ENCODE measurements at places on chromosomes 2 and 18.

GRCh38 chr2:192016265-192016664, 169.4 kb upstream of the CAVIN2 start:
- DNase-seq = no peak

- no peak for DNase-seq
Observed at GRCh38 chr18:60248336-60249330, 123.9 kb downstream of the MC4R start.

DNA sequence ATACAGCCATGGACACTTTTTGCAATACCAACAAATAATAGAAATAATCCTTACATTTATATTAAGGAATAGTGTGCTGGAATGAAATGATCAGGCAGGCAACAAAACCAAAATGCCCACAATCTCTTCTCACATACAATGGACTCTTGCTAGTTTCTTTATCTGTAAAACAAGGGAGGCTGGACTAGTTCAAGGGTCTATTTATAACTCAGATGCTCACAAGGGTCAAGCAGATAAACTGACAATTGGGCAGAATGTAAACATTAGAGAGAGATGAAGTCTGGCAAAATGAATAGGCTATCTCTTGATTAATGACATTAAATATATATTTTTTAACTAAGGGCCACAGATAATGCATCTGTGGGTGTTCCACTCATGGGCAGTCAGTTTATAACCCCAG, 11.4 kb downstream of the PPIL3 start:
- DNase-seq = no peak

- DNase-seq = no peak
Observed at GRCh38 chr2:98463551-98463971, 18.9 kb downstream of the INPP4A start.

DNA sequence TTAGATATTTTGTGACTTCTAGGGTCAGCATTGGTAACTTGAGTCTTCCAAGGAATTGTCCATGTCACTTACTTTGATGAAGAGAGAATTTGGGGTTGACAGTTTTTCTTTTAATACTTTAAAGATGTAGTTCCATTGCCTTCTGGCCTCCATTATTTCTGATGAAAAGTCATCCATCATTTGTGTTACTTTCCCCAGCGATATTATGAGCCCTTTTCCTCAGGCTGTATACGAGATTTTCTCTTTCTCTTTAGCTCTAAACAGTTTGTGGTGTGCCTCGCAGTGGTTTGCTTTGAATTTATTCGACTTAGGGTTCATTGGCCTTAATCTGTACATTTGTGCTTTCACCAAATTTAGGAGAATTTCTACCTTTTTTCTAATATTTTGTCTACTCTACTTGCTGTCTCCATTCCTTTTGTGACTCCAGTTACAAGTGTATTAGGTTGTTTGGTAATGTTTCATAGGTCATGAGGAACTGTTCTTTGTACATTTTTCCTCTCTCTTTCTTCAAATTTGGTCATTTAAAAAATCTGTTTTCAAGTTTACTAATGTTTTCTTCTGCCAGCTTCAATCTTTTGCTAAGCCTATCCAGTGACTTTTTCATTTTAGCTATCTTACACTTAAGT, 131.4 kb upstream of the OTOS start:
- DNase-seq = no peak

DNA sequence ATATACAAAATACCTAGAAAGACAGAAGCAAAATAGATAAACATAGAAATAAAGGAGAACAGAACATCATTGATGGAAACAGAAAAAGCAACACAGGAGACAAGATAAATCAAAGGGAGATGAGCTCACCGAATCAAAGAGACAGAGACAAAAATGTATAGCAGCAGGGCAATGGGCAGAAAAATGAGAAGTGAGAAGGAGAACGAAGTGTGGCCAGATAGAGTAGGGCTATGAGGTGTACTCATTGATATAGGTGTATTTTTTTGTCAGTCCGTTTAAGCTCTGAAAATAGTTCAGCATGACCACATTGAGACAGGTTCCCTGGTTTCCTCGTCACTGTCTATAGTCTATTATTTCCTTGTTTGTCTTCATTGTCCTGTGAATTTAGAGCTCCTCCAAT, 55.1 kb downstream of the SP100 start:
- no peak for DNase-seq

DNA sequence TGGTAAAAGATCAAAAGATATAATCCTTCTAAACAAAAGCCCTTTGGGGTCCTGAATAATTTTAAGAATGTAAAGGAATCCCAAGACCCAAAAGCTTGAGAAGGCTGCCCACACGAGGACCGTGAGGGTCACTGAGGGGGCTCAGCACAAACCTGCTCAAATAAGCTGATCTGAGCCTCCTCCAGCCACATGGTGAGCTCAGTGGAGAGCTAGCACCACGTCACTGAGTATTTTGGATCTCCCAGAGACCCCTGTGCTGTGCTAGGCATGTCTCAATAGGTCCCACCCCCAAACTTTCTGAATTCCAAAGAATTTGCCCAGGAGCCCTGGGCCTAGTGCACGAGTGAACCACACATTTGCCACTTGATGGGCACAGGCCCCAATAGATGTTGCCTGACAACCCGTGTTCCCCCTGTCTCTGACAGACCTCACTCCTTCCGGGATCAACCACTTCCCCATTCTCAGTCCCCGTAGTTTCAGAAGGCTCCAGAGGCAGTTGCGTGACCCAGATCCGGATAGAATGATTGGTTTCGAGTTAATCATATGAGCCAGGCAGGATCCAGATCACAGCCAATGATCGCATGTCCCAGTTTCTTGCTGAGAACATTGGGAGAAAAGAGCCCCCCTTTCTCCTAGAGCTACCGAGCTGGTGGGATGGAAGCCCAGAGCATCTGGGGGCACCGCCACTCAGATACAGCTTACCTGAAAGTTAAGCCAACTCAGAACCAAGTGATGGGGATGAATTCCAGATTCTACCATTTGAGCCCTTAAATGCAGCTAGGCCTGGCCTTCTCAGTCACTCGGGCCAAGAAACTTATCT, 203.8 kb downstream of the TNS1 start:
- no peak for DNase-seq

- no peak for DNase-seq
Observed at GRCh38 chr2:85250045-85250444, 77.7 kb downstream of the TGOLN2 start.

- DNase-seq = no peak
Observed at GRCh38 chr2:155895016-155895415, 437.5 kb downstream of the NR4A2 start.

DNA sequence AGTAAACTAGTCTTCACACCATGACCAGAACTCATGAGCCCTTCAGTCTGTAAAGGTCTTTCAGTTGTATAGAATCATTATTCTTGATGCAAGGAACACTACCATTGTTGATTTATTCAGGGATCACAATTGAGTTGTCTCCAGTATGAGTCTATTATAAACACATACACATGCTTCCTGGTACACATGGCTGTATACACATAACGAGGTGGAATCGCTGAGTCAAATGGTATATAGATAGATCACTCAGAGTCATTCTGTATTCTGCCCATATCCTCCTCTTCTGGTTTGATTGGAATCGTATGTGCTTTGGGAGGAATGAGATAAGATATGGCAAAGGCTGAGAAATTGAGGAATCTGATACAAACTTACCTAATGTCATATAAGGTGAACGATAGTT, 216.0 kb downstream of the UBE2E3 start:
- DNase-seq = no peak

DNA sequence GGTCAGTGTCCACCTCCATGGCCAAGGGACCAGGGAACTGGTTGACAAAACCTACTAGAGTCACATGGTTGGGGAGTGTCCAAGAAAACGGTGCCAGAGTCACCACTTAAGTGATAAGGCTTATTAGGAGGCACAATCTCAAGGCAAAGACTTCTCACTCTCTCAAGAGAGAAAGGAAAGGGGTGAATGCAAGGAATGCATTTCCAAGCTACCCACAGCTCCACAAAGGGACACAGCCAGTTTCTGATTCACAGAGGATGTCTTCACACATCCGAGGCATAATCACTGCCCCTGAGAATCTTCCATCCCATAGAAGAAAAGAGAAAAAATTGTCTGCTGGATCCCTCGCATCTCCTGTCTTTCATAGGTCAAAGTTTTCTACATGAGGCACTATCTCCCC, 269.3 kb downstream of the TNS1 start:
- DNase-seq = no peak

- DNase-seq = no peak
Observed at GRCh38 chr2:19829672-19830071, 72.1 kb downstream of the TTC32 start.

DNA sequence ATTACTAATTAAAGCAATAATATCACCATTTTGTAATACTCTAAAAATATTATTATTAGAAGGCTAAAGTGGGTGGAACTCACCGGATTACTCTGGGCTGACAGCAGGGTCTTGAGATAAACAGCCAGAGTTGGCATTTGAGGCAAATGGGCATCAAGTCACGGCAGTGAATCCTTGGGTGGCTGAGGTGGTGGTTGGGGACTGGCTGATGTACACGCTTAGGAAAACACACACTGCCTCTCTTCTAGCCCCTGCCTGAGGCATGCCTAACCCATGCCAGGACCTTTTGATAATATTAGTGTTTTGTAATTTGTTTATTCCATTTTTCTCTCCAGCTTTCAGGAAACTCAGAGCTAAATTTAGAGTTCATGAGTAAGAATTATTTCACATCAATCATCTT, 76.8 kb downstream of the ACKR3 start:
- no peak for DNase-seq

GRCh38 chr18:3074087-3074486, 61.1 kb upstream of the LPIN2 start:
- no peak for DNase-seq

- no peak for DNase-seq
Observed at GRCh38 chr2:236217926-236218325, 46.3 kb downstream of the ASB18 start.

GRCh38 chr2:156476021-156476849, 40.1 kb downstream of the GPD2 start:
- no peak for DNase-seq

- DNase-seq = no peak
Observed at GRCh38 chr2:67797801-67798540, 264.8 kb downstream of the C1D start.

DNA sequence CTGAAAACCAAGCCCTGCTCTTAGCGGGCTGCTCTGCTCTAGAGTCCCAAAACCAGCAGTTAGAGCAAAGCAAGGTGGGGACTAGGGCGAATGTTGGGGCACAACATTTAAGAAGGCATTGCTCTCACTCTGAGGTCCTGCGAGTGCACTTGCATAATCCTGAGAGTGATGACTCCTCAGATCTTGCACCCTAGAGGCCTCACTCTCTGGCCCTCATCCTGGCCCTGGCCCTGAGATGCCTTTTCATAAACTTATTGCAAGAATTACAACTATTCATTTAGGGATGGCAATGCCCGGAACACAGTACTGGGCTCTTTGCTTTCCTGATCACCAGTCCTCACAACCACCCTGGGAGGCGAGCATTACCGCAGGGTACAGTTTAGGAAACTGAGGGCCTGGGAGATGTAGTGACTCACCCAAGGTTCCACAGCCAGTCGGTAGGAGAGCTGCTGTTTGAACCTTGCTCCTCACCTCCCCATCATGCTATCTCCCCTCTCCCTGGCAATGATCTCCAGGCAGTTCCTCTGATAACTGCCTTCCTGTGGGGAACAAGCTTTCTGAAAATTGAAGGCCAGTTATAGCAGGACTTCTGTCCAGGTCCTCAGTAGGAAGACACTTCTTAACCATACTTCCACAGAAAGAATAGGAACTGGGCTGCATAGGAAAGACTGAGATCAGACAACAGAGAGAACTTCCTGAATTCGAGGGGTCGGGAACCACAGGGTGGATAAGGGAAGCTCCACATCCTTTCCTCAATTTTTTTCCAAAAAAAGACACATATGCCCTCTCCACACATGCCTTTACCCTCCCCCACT, 91.3 kb downstream of the TNS1 start:
- no peak for DNase-seq

DNA sequence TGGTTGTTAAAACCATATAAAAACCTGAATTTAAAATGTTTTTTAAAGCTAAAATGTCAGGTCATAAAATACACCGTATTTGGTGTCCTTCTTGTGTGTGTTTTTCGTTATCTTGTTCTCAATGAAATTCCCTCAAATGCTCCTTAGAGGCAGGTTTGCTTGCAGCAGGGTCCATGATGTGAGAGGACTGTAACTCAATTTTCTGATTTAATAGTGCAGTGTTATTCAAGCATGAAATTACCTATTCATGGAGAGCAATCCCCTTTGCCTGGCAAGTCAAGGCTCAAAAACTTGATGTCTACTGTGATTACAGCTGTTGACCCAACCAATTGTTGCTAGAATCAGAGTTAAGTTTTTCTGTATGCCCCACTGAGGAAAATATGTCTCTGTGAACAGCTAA, 318.2 kb downstream of the GALNT13 start:
- no peak for DNase-seq

DNA sequence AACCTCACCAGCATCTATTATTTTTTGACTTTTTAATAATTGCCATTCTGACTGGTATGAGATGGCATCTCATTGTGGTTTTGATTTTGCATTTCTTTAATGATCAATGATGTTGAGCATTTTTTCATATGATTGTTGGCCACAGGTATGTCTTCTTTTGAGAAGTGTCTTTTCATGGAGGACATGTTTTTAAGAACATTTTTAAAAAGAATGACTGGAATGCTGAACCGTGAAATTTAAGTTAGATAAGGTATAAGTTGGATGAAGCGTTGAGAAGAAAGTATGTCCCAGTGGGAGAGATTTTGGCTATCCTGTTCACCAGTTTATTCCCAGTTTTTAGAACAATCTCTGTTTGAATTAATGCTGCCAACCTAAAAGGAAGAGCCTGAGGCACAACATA, 365.9 kb downstream of the CELF4 start:
- no peak for DNase-seq

- no peak for DNase-seq
Observed at GRCh38 chr18:41396211-41396610, 558.8 kb upstream of the PIK3C3 start.

DNA sequence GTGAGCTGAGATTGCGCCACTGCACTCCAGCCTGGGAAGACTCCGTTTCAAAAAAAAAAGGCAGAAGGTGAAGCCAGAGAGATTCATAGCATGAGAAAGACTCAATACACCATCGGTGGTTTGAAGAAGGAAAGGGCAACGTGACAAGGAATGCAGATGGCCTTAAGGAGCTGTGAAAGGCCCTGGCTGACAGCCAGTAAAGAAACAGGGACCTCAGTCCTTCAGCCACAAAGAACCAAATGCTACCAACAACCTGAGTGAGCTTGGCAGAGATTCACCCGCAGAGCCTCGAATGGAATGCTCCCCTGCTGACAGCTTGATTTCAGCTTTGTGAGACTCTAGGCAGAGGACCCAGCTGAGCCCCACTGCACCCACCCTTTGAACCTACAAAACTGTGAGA, 154.9 kb upstream of the NDUFV2 start:
- DNase-seq = no peak

- no peak for DNase-seq
Observed at GRCh38 chr2:120864981-120865380, 129.3 kb downstream of the GLI2 start.

GRCh38 chr2:190627448-190628412, 21.2 kb upstream of the NAB1 start:
- no peak for DNase-seq

- no peak for DNase-seq
Observed at GRCh38 chr2:41377837-41378236, 670.0 kb upstream of the PKDCC start.

- DNase-seq = no peak
Observed at GRCh38 chr18:30676053-30676480, 366.5 kb downstream of the DSC3 start.

Data from CD8-positive, alpha-beta memory T cell (primary cell).